ENCODE measurements at places on chromosomes 2 and 18. TPM values are rescaled to one million over a fixed set of nuclear protein-coding genes. Genes with fewer than 3 reads are reported as not detected.

Gene PLCL1
- 0.85 TPM for polyA plus RNA-seq

Gene CHST9
- polyA plus RNA-seq = 3.9 TPM

Gene TEX44
- polyA plus RNA-seq = not detected

Gene SNORC
- 13.2 TPM for polyA plus RNA-seq

Gene CRYGD
- polyA plus RNA-seq = 0.28 TPM

Gene GKN1
- not detected for polyA plus RNA-seq

Gene SDC1
- polyA plus RNA-seq = 20.6 TPM

Gene CYP27A1
- 6.1 TPM for polyA plus RNA-seq

Gene GPR148
- 1.2 TPM for polyA plus RNA-seq

Gene UPP2
- polyA plus RNA-seq = not detected

Gene MAPK4
- 2.5 TPM for polyA plus RNA-seq

Gene IL36A
- not detected for polyA plus RNA-seq

Gene NYAP2
- 0.04 TPM for polyA plus RNA-seq

Gene ADCYAP1
- polyA plus RNA-seq = 4.7 TPM

Gene CRYBA2
- 314 TPM for polyA plus RNA-seq

Gene HOXD12
- polyA plus RNA-seq = not detected

Gene ADAM23
- polyA plus RNA-seq = 0.54 TPM

Gene G6PC2
- 25.0 TPM for polyA plus RNA-seq

Gene SERPINB13
- polyA plus RNA-seq = not detected

Gene CCDC150
- polyA plus RNA-seq = 1.4 TPM

Gene DYNC2LI1
- 22.7 TPM for polyA plus RNA-seq

Gene ARHGAP15
- 0.80 TPM for polyA plus RNA-seq

Gene BCS1L
- polyA plus RNA-seq = 110 TPM

Gene TDRD15
- polyA plus RNA-seq = not detected

Gene RAPGEF4
- 7.0 TPM for polyA plus RNA-seq

Gene VSNL1
- polyA plus RNA-seq = 2.6 TPM

Gene ZSWIM2
- 0.02 TPM for polyA plus RNA-seq

Gene SLC38A11
- 3.9 TPM for polyA plus RNA-seq

Gene GALNT13
- polyA plus RNA-seq = 1.8 TPM

Gene OR6B2
- not detected for polyA plus RNA-seq

Gene CPLX4
- not detected for polyA plus RNA-seq

Gene ATP9B
- 10.2 TPM for polyA plus RNA-seq

Gene TFPI
- polyA plus RNA-seq = 15.4 TPM

Gene TPGS2
- polyA plus RNA-seq = 18.5 TPM

Gene DNAJC27
- polyA plus RNA-seq = 1.8 TPM

Gene CDKL4
- polyA plus RNA-seq = 0.19 TPM
